ENCODE measurements at places on chromosomes 5 and 9.

GRCh38 chr9:117704597-117704996 is 394 bp downstream of the TLR4 start:
- DNase-seq, result no peak

DNA sequence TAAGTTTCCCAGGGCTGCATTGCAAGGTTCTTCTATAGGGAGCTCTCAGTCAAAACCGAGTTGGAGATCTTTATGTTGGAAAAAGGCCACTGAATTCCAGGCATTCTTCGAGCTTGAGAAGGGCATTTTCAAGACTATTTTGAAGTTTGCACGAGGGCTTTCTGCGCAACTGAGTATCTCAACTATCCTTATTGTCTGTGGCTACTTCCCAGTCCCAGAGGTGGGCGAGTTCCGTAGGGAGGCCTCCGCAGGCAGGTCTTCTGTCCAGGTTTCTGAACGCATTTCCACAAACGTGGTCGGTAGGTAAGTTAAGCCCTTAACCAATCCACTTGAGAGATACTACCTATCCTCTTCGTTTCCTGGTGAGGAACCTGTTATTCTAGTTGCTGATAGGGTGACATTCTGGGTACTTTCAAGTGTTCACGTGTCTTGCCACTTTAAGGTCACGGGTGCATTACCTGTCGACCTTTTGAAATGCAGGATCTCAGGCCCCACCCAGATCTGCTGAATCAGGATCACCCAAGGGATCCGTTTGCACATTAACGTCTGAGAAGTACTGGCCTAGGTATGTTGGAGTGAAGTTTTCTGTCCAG is 51.4 kb upstream of the TJP2 start:
- no peak for DNase-seq

DNA sequence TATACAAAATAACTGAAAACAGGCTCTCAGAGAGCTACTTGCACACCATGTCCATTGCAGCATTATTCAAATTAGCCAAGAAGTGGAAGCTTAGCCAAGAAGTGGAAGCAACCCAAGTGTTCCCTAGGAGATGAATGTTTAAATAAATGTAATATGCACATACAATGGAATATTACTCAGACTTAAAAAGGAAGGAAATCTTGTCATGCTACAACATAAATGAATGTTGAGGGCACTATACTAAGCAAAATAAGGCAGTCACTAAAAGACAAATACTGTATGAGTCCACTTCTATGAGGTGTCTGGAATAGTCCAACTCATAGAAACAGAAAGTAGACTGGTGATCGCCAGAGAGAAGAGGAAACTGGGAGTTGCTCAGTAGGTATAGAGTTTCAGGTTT is 438.1 kb downstream of the MAT2B start:
- DNase-seq, result no peak

- DNase-seq, result no peak
Observed at GRCh38 chr9:13688990-13689600, 409.6 kb upstream of the MPDZ start.

DNA sequence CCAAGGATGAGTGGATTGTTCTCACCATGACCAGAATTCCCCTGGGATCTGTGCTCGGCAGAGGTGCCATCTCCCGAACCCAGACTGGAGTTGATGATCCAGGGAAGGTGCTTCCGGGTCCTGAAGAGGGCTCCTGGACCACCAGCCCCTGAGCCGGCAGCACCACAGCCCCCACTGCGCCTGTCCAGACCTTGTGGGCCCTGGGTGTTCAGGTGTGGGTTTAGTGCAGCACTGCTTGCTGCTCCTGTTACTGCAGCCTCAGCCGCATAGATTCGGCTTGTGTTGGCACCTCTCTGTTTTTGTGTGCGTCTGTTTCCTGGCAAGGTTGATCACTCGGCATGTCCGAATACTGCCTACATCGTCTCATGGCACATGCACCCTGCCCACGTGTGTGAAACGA is 16.3 kb upstream of the NPM1 start:
- no peak for DNase-seq
